ENCODE measurements at places on chromosomes 11 and 22.

DNA sequence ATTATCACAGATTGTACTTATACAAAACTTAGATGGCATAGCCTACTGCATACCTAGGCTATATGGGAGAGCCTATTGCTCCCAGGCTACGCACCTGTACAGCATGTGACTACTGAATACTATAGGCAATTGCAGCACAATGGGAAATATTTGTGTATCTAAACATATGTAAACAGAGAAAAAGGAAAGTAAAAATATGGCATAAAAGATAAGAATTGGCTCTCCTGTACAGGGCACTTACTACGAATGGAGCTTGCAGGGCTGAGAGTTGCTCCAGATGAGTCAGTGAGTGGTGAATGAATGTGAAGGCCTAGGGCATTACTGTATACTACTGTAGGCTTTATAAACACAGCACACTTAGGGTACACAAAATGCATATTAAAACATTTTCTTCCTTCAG, 13.2 kb downstream of the APOL6 start:
- peaks cover 64% of the 10 kb centered on the region for H3K4me1 ChIP-seq
- peak overlapping the region; percentile 97 for H3K27ac ChIP-seq
- peak overlapping the region; percentile 68 for H3K4me3 ChIP-seq
- no peaks in the 10 kb centered on the region for H3K27me3 ChIP-seq

DNA sequence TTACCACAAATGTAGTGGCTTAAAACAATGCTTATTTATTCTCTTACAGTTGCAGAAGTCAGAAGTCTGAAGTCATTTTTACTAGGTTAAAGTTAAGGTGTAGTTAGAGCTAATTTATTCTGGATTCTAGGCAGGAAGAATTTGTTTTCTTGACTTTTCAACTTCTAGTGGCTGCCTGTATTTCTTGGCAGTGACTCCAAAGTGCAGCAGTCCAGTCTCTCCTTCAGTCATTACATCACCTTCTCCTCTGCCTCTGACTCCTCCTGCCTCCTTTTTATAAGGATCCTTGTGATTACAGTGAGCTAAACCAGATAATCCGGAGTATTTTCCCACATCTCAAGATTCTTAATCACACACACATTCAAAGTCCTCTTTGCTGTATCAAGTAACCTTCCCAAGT, 581.4 kb downstream of the KCNA4 start:
- H3K4me1 ChIP-seq: no peaks in the 10 kb centered on the region
- no peak overlapping the region for H3K27ac ChIP-seq
- peaks cover 1% of the 10 kb centered on the region for H3K36me3 ChIP-seq
- H3K4me3 ChIP-seq: no peak overlapping the region

DNA sequence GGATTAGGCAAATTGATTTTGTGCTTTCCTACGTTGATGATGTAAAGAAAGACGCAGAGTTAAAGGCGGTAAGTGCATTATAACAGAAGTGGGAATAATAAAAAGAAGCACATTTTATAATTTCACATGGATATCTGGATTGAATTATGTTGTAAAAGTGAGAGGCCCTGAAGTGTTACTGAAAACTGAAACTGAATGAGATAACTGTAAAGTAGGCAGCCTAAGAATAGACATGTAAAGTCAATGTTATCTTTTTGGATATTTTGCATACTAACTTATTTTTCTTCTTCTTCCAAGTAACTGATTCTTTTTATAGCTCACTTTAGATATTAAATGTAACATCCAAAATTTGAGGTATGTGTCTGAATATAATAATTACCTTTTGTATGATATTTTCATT, 28.3 kb downstream of the ANO5 start:
- no peak for DNase-seq
- no peak overlapping the region for H3K4me3 ChIP-seq

DNA sequence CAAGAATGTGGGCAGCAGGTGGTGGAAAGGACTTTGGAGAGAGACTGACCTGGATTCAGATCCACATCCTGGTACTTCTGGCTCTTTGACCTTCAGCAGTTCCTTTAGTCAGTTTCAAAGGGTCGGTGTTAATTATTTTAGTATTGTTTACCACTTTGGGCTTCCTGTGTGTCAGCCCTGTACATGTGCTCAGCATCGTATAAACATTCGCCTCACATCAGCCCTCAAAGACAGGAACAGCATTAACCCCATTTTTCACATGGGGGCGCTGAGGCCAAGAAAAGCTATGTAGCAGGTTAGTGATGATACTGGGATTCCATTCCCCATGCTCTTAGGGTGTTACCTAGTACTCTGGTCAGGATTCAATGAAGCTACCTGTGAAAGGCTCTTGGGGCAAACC, 72.1 kb upstream of the YWHAH start:
- H3K27ac ChIP-seq: no peak overlapping the region
- peaks cover 6% of the 10 kb centered on the region for H3K4me1 ChIP-seq
- no peak for DNase-seq

DNA sequence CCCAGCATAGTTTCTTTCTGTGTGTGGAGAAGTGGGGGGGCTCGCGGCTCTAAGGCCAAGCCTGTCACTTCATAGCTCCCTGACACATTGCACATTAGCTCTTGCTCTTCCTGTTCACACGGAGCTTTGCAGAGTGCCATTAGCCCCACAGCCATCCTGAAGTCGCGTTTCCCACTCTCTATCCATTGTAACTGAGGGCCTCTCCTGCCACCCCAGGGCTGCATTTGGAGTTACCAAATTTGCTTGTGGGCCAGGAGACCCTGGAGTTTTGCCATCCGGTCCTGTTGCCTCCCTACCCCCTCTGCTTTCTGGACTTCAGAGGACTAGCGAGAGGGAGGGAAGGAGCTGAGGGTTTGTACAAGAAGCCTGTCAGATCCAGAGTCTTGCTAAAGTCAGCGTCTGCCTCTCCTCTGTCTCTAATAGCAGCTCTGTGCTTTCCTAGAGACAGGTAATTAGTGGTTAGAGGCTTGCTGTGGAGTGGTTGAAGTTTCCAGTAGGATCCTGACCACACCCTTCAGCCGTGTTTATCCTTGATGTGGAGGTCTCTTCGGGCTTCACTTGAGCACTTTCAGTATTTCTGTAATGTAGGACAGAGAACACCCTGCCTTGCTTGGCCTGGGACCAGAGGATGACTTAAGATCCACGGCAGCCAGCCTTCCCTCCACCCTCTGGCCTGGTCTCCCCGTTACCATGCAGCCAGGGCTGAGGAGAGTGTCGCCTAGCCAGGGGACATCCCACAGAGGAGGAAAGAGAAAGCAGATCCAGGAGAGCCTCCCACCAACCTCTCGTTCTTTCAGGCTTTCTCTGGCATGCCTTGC, 14.1 kb downstream of the DCPS start:
- no peak for DNase-seq
- no peaks in the 10 kb centered on the region for H3K27me3 ChIP-seq
- peaks cover 26% of the 10 kb centered on the region for H3K36me3 ChIP-seq
- H3K4me1 ChIP-seq: peaks cover 54% of the 10 kb centered on the region
- H3K27ac ChIP-seq: peak overlapping the region; percentile 89
- H3K4me3 ChIP-seq: peak overlapping the region; percentile 66

- H3K36me3 ChIP-seq: no peaks in the 10 kb centered on the region
- no peak for DNase-seq
- no peak overlapping the region for H3K4me3 ChIP-seq
- peaks cover 54% of the 10 kb centered on the region for H3K27me3 ChIP-seq
- no peaks in the 10 kb centered on the region for H3K4me1 ChIP-seq
These were observed 114.8 kb upstream of the NAV2 start for GRCh38 chr11:19597876-19598275.

All from central memory CD8-positive, alpha-beta T cell (primary cell).